Body of pancreas (tissue), 4 donors: ENCODE measurements at places on chromosomes 6 and 20. TPM values are rescaled to one million over a fixed set of nuclear protein-coding genes. Genes with fewer than 3 reads are reported as not detected.

DNA sequence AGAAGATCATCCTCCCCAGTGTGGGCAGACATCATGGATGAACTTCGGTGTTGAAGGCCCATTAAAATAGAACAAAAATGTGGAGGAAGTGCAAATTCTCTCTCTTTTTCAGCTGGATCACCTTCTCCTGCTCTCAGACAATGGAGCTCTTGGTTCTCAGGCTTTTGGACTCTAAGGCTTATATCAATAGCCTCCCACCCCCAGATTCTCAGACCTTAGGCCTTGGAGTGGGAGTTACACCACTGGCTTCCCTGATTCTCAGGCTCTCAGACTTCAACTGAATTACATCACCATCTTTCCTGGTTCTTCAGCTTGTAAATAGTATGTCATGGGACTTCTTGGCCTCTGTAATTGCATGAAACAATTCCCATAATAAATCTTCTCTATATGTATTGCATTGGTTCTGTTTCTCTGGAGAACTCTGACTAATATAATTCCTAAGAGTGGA is 36.6 kb downstream of the NSFL1C start:
- DNase-seq: no peak
- no peak overlapping the region for H3K27ac ChIP-seq
- H3K27me3 ChIP-seq: no peaks in the 10 kb centered on the region
- no peak overlapping the region for H3K4me3 ChIP-seq

- H3K27me3 ChIP-seq: no peaks in the 10 kb centered on the region
- H3K4me1 ChIP-seq: peaks cover 19% of the 10 kb centered on the region
- no peak overlapping the region for H3K4me3 ChIP-seq
- no peak for DNase-seq
Measured at GRCh38 chr6:7540595-7540994, 876 bp upstream of the DSP start.

DNA sequence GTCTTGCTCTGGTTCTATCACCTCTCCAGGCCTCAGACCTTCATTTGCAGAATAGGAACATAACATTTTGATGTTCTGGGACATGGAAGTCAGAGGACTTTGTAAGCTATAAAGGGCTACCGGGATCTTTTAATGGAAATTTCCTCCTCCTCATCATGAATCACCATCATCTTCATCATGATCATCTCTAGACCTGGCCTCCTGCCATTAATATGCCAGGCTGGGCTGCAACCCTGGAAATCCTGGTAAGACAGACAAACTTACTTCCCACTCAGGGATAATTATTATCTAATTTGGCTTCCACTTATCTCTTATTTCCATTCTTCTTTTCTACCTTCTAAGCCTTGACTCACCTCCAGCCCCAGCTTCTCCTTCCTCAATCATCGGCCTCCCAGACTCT is 41.0 kb upstream of the MRPS18A start:
- no peaks in the 10 kb centered on the region for H3K4me1 ChIP-seq
- H3K27me3 ChIP-seq: no peaks in the 10 kb centered on the region
- no peak overlapping the region for H3K4me3 ChIP-seq

GRCh38 chr20:38894091-38894847 is 31.9 kb upstream of the FAM83D start:
- no peaks in the 10 kb centered on the region for H3K36me3 ChIP-seq
- peak overlapping the region; percentile 35 for H3K27ac ChIP-seq
- peaks cover 16% of the 10 kb centered on the region for H3K4me1 ChIP-seq

DNA sequence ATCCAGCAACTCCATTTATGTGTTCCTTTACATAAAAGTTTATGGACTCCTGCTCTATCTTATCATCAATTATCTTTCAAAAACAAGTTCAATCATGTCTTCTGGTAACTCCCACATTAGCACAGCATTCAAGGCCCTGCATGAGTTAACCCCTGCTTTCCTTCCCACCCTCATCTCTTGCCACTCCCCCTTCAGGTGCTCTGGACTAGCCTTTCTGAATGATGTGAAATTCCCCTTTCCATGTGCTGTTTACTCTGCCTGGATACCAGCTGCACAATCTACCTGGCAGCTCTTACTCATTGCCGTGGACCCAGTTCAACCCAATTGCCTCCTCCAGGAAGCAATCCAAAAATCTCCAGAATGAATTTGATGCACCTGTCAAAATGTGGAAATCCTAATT is 11.9 kb downstream of the ADGRF4 start:
- no peak overlapping the region for H3K27ac ChIP-seq
- no peaks in the 10 kb centered on the region for H3K36me3 ChIP-seq
- no peak for DNase-seq
- no peaks in the 10 kb centered on the region for H3K27me3 ChIP-seq
- no peaks in the 10 kb centered on the region for H3K4me1 ChIP-seq

DNA sequence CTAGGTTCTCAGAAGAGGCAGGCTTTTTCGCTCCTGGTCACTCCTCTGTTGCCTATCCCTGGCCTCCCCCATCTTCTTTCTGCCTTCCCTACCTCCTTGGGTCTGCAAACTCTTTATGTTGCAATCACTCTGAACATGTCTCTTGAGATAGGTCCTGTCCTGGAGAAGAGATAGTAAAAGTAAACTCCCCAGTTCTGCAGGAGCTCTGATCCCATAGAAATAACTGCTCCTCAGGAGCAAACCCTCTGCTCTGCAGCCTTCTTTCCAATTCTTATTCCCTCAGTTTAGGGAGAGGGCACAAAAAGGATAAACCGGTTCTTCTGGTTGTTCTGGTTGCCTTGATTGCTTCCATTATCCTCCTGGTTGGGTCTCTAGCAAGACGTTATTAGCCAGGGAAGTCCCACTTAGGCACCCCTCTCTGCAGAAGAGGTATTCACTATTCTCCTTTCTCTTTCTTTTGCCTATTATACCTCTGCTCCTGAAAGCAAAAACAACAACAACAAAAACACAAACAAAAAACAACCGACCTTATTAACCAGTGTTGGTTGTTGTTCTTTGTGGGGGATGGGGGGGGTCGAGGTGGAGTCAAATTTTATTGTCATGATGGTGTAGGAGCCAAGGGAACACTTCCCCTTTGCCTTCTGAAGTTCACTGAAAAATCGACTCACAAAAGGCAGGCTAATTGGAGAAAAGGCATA is 973 bp downstream of the TRIM38 start:
- no peaks in the 10 kb centered on the region for H3K36me3 ChIP-seq
- H3K27me3 ChIP-seq: no peaks in the 10 kb centered on the region
- peak overlapping the region; percentile 42 for H3K4me3 ChIP-seq
- H3K4me1 ChIP-seq: peaks cover 30% of the 10 kb centered on the region
- no peak for DNase-seq
- H3K27ac ChIP-seq: peak overlapping the region; percentile 75

- H3K27ac ChIP-seq: no peak overlapping the region
- H3K36me3 ChIP-seq: no peaks in the 10 kb centered on the region
- H3K4me3 ChIP-seq: no peak overlapping the region
- DNase-seq: peak; percentile 51
Measured at GRCh38 chr6:119110601-119111548, 32.4 kb upstream of the FAM184A start.

DNA sequence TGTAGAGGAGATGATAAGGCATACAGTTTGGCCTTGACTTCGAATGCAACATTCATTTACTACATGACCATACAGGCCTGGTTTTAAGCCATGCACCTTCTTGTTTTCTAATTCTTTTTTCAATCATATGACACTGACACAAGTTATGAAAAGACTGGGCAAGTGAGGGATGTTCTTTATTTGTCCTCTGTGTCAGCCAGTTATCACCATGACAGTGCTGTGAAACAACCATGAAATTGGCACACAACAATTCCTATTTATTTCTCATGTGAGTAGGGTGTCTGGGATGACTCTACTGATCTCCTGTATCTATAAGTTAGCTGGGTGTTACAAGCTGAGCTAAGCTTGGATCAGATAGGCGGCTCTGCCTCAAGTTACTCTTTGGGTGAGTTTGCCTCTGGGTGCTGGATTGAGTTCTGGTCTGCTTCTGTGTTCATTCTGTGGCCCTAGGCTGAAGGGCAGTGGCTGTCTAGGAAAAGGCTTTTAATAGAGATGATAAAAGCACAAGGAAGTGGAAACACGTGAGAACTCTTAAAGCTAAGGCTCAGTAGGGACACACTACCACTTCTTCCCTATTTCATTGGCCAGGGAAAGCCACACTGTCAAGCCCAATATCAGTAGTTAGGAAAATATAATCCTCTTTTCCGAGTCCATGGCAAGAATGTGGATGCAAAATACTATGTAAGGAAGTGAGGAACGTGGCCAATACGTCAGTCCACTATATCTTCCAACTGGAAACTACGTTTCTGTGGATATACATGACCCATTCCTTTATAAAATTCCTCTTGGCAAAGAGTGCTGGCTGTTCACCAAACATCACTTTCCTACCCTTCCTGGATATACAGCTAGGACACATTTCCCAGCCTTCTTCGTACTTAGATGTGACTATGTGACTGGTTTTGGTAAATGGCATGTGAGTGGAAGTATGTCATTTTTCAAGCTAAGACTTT is 126.2 kb upstream of the RNF24 start:
- H3K27me3 ChIP-seq: no peaks in the 10 kb centered on the region
- no peak overlapping the region for H3K27ac ChIP-seq
- H3K4me1 ChIP-seq: no peaks in the 10 kb centered on the region

GRCh38 chr6:14811775-14812428 is 434.0 kb upstream of the JARID2 start:
- H3K4me1 ChIP-seq: no peaks in the 10 kb centered on the region
- H3K4me3 ChIP-seq: no peak overlapping the region
- no peak for DNase-seq
- no peaks in the 10 kb centered on the region for H3K36me3 ChIP-seq

DNA sequence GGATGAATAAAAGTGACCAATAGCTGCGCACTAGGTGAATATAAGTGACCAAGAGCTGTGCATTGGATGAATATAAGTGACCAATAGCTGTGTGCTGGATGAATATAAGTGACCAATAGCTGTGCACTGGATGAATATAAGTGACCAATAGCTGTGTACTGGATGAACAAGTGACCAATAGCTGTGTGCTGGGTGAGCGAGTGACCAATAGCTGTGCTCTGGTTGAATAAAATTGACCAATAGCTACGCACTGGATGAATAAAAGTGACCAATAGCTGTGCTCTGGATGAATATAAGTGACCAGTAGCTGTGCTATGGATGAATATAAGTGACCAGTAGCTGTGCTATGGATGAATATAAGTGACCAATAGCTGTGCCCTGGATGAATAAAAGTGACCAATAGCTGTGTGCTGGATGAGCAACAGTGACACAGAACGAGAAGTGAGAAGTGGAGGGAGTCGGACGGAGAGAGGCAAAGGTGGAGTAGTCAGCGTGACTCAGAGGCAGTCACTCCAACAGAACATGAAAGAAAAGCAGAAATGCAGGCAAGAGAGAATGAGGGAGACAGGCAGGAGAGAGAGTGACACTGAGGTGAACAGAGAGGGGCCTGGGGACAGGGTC is 38.5 kb downstream of the RBM38 start:
- peaks cover 21% of the 10 kb centered on the region for H3K4me1 ChIP-seq
- no peak overlapping the region for H3K27ac ChIP-seq
- no peaks in the 10 kb centered on the region for H3K36me3 ChIP-seq
- H3K27me3 ChIP-seq: no peaks in the 10 kb centered on the region
- no peak overlapping the region for H3K4me3 ChIP-seq

GRCh38 chr6:30714263-30714662 is 2.8 kb downstream of the MDC1 start:
- H3K4me1 ChIP-seq: peaks cover 31% of the 10 kb centered on the region
- H3K27ac ChIP-seq: no peak overlapping the region
- no peak for DNase-seq
- H3K4me3 ChIP-seq: no peak overlapping the region
- H3K36me3 ChIP-seq: peaks cover 3% of the 10 kb centered on the region

- H3K27ac ChIP-seq: no peak overlapping the region
- H3K27me3 ChIP-seq: no peaks in the 10 kb centered on the region
- H3K4me3 ChIP-seq: no peak overlapping the region
Measured at GRCh38 chr6:169939554-169940164, 188.2 kb downstream of the ERMARD start.

DNA sequence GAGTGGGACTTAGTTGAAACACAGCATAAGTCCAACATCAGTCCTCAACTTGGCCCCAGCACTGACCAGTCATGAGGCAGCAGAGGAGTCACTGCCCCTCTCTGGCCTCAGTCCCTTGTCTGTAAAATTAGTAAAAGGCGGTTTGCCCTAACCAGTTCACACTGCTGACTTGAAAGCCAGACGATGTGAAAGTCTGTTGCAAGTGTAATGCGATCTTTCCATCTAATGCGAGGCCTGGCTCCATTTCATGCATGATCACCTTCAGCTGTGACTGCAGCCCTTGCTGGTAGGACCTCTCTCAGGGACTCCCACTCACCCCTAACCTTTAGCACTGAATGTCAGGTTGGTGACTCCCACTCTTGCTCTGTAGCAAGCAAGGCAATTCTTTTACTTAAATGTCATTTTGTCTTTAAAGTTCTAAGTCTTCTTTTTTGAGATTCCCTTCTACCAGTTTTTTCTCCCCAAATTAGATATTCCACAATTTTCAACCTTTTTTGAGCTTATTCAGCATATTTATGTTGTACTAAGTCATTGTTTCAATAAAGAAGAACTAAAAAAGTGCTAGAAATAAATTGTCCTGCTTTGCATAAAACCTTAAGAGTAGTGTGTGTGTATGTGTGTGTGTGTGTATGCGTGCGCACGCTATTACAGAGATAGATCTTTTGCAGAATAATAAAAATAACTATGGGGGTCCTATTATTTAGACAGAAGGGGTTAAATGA is 245.5 kb downstream of the PACRG start:
- no peak overlapping the region for H3K27ac ChIP-seq
- no peak overlapping the region for H3K4me3 ChIP-seq
- no peaks in the 10 kb centered on the region for H3K27me3 ChIP-seq
- no peak for DNase-seq
- no peaks in the 10 kb centered on the region for H3K36me3 ChIP-seq

GRCh38 chr6:116265041-116265829 is 11.4 kb upstream of the TSPYL4 start:
- H3K27me3 ChIP-seq: no peaks in the 10 kb centered on the region
- no peak for DNase-seq
- H3K36me3 ChIP-seq: peaks cover 1% of the 10 kb centered on the region
- H3K4me1 ChIP-seq: no peaks in the 10 kb centered on the region
- no peak overlapping the region for H3K4me3 ChIP-seq

GRCh38 chr6:166382500-166382932 is 224 bp downstream of the MPC1 start:
- peaks cover 34% of the 10 kb centered on the region for H3K4me1 ChIP-seq
- no peak for DNase-seq
- peak overlapping the region; percentile 98 for H3K27ac ChIP-seq
- H3K4me3 ChIP-seq: peak overlapping the region; percentile 96
- no peaks in the 10 kb centered on the region for H3K27me3 ChIP-seq
- no peaks in the 10 kb centered on the region for H3K36me3 ChIP-seq

Gene SPATS1
- total RNA-seq: not detected

Gene TSHZ2
- total RNA-seq: 6.0 TPM

Gene ADGRB3
- total RNA-seq: under 0.01 TPM

Gene PLN
- total RNA-seq: 2.3 TPM

Gene MCHR2
- not detected for total RNA-seq

Gene STX16
- total RNA-seq: 69.5 TPM

Gene LRRC1
- total RNA-seq: 13.2 TPM
